ENCODE measurements at places on chromosomes 5 and 9.

DNA sequence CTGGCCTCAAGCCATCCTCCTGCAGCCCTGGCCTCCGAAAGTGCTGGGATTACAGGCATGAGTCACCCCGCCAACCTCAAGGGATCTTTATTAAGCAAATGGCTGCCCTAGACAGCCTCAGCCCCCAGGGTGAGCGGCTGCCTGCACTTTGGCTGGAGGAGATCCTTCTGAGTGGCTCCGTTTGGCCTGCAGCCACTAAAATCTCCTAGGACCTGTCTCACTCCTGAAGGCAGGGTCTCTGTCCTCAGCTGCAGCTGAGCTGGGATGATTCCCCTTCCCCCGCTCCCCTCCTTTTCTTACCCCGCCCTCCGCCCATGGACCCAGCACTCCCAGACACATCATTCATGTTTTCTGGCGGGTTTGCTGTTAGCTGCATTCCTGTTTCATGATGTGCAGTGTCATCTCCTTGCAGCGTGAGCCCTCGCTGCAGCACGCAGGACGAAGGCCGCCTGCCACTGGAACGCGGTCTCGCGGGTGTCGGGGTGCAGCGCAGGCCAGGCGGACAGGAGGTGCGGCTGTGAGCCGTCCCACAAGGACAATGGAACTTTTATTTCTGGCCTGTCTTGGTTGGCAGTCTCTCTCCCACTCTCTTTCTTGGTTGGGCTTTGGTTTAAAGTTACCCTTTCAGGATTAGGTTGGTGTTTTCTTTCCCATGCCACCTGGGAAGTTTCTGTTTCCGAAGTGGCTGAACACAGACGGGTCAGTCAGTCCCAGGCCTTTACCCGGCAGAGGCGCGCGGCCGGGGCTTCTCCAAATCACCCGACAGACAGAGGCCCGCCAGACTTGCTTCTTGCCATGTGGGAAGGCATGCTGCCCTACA is 137.1 kb downstream of the FOXD1 start:
- peak; percentile 71 for DNase-seq

DNA sequence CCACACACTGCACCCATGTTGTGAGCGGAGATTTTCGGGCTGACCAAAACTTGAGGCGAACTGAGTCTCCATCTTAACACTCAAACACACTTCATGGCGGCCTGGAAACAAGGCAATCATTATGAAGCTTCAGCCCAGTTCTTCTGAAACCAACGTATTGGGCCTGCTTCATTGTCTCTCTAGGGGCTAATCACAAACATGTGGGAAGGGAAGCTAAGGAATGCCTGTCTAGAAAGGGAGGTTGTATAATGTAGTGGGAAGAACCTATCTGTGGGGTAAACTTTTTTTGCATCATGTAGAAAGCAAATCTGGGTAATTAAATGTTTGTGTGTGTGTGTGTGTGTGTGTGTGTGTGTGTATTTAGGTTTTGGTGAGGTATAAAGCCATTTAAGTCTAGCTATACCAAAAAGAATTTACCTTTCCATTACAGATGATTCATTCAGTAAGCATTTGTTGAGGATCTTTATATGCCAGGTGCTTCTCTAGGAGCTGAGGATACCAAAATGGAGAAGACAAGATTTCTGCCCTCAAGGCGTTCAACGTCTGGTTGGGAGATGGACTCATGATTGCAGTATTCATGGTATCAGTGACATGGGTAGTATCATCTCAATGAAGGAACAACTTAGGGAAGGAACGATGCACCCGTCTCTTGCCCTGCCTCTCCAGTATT is 29.4 kb downstream of the SLC1A3 start:
- DNase-seq: no peak

- no peak for DNase-seq
These were observed 67.9 kb upstream of the ANKRD55 start for GRCh38 chr5:56301069-56301468.

- no peak for DNase-seq
These were observed 21.5 kb downstream of the ADGRD2 start for GRCh38 chr9:124471761-124472160.

DNA sequence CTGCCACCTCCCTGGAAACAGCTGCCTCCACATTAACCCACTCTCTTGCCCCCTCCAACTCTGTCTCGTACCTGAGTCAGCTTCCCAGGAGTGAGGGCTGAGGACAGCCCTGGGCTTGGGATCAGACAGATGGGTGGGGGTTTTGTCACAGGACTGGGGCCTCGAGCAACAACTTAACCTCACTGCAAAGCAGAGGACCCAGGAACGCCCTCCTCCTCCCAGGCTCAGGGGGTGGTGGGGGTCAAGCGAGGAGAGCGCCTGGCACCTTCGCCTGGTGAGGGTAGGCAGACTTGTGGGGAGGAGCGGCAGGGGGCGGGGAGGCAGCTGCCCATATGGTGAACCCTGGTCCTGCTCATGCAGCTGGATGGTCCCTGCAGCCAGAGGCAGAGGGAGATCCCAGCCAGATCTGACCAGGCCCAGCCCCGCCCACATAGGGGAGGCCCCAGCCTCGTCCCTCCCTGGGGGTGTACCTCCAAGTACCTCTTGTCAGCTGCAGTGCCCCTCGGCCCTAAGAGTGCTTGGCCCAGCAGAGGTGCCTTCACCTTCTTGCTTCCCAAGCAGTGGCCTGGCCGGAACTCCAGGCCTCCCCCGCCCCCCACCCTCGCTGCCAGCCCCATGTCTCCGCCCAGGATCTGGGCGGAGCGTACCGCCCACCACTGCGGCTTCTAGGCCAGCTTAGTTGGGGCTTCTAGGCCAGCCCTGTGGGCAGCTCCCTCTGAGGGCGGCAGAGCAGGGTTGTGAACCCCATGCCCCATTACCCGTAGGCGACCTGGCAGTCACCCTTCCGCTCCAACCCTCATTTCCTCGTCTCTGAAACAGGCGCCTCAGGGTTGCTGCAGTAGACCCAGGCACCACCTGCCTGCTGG is at the start of gene SARDH:
Gene SARDH, minus strand, starts transcription at position 579 of the 866 bp plus-strand sequence. CDS start 4,179 bp downstream, outside the sequence.
- DNase-seq: peak; percentile 51

- DNase-seq: no peak
These were observed 430.6 kb downstream of the PIK3R1 start for GRCh38 chr5:68646144-68646543.

- DNase-seq: no peak
These were observed 79.0 kb upstream of the RAI14 start for GRCh38 chr5:34576891-34577666.

DNA sequence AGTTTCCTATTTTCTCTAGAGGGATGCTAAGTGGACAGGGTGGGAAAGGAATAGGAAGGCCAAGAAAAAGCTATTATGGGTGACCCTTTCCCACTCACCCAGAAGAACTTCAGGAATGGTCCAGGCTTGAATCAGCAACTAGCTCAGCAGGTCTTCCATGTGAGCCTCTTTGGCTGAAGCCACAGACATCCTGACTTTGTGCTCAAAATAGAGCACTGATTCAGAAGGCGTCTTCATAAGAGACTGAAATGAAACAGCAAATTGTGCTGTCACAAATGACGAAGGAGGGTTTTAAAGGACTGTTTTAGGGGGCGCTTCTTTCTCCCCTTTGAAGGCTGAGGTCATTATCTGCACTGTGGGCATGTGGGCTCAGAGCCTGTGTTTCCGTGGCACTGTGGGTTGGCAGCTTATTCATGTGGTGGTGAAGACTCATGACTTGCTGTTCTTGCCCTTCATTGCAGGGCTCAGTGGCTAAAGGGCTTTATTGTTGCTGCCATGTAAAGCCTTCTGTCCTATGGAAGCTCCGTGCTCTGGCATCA is 65.8 kb upstream of the NFIL3 start:
- DNase-seq: no peak

DNA sequence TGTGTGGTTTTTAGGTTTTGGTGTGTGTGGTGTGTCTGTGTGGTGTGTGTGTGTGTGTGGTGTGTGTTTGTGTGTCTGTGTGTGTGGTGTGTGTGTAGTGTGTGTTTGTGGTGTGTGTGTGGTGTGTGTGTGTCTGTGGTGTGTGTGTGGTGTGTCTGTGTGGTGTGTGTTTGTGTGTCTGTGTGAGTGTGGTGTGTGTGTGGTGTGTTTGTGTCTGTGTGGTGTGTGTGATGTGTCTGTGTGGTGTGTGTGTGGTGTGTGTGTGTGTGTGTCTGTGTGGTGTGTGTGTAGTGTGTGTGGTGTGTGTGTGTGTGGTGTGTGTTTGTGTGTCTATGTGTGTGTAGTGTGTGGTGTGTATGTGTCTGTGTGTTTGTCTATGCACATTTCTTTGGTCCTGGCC is 25.0 kb upstream of the NKD2 start:
- DNase-seq: no peak

DNA sequence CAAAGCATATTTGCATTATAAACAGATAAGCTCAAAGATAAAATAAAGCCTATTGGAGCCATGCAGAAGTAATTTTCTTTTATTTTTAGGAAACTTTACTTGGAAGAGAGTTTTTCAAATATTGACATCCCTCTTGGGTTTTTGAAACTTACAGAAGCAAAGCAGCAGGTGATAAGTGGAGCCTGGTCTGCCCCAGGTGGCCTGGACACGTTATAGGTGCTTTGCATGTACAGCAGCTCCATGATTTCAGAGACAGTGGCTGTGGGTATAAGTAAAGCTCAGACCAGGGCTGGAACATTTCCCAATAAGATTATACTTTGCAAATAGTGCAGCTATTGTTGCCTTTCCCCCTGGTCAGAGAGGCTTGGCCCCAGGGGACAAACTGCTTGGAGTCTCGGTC is 51.5 kb downstream of the CCDC192 start:
- DNase-seq: no peak

GRCh38 chr5:21739096-21739495 is 1114.0 kb downstream of the CDH12 start:
- DNase-seq: no peak

DNA sequence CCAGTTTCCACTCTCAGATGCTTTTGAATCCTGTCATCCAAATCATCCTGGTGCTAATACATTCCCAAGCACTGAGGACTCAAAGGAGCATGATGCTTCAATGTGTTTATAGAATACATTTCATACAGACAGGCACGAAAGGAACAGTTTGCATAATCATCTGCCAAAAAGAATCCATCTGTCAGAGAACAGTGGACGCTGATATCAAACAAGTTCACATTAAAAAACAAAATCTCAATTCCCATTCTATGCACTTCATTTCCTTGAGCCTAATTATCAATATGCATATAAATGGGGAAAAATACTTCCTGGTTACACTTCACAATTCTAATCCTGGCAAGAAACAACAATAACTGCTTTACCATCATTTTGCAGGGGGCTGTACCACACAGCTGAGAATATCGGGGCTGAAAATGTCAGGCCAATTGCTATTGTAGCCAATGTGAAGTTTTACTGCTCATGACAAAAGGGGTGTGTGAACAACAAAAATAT is 125.5 kb upstream of the FAM174A start:
- DNase-seq: no peak

- no peak for DNase-seq
These were observed 56.0 kb upstream of the TPD52L3 start for GRCh38 chr9:6272229-6272598.

GRCh38 chr5:172791286-172791685 is 20.3 kb upstream of the DUSP1 start:
- no peak for DNase-seq

DNA sequence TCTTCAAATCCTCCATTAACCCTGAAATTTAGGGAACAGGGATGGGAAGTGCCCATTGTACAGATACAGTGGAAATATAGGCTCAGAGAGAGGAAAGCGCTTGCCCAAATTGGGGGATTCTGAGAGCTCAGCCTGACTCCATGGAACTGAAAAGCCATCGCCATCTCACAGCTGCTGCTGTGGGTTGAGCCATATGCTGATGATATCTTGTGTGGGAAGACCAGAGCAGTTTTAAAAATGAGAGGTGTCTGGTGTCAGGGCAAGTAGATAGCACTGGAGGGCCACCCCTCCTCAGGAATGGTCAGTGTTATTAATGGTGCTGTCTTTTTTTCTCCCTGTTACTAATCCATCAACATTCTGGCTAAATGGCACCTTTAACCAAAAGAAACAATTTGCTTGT is 50.9 kb upstream of the C5orf58 start:
- no peak for DNase-seq

DNA sequence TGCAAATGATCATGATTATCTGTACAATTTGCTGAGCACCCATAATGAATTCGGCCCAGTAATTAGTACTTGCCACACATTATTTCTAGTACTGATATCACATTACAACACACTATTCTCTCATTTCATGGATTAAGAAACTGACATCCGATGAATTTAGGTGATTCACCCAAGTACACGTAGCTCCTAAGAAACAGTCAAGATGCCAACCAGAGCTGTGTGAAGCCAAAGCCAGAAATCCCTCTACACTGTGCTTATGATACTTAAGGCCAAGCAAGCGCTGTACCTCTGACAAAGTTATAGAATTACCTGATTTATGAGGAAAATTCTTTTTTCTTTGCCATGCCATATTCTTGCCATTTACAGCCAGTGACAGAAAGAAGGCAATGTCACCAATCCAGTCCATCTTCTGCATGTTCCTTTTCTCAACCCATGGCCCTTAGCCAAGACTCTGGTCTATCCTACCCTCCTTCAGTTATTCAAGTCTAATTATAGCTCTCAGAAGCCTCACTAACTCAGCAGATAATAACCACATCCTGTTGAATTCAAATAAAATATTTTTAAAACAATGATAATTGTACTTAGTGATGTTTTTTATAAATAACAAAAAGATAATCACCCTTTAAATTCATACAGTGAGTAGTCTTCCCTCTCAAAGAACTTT is 74.3 kb upstream of the PTGER4 start:
- no peak for DNase-seq

- DNase-seq: no peak
These were observed 135.9 kb upstream of the RGMB start for GRCh38 chr5:98637557-98637956.

GRCh38 chr9:133915534-133916158 is 76.5 kb downstream of the VAV2 start:
- no peak for DNase-seq

DNA sequence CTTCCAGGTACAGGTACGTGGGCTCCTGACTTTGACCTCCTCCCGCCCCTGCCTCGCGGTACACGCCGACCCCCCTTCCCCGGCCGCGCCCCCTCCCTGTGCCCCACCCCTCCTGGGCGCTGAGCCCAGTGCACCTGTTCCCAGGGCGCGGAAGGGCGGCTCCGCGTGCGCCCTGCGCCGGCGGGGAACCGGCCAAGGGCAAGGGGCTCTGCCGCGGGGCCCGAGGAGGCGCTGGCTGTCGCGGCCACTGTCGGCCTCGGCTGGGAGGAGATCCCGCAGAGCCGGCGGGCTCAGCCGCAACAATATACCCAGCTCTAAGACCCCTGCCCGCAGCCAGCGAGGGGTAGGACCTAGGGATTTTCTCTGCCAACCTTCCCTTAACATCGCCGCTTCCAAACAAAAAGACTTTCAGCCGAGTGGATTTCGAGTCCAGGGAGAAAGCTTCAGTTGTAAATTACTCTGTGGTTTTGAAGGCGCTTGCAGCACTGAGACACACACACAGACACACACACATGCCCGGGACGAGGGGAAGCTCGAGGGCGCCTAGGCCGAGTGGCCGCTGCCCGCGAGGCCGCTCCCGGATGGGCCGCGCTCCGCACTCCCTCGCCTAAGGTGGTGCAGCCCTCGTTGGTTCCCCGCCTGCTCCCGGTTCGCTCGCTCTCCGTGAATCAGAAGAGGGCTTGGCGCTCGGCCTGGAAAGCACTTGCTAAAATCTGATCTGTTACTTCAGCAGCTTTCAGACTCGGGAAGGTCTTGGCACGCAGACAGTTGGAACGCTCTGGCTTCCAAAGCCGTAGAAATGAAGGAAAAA is 1.2 kb downstream of the FGF18 start:
- peak; percentile 90 for DNase-seq
